ENCODE measurements at places on chromosomes 13 and 19. TPM values are rescaled to one million over a fixed set of nuclear protein-coding genes. Genes with fewer than 3 reads are reported as not detected.

The GPR12 gene
- total RNA-seq = 0.15 TPM

The ANKLE1 gene
- 0.12 TPM for total RNA-seq

The GPR4 gene
- total RNA-seq = 4.8 TPM

The SIGLEC8 gene
- 0.15 TPM for total RNA-seq

The KISS1R gene
- total RNA-seq = not detected

DNA sequence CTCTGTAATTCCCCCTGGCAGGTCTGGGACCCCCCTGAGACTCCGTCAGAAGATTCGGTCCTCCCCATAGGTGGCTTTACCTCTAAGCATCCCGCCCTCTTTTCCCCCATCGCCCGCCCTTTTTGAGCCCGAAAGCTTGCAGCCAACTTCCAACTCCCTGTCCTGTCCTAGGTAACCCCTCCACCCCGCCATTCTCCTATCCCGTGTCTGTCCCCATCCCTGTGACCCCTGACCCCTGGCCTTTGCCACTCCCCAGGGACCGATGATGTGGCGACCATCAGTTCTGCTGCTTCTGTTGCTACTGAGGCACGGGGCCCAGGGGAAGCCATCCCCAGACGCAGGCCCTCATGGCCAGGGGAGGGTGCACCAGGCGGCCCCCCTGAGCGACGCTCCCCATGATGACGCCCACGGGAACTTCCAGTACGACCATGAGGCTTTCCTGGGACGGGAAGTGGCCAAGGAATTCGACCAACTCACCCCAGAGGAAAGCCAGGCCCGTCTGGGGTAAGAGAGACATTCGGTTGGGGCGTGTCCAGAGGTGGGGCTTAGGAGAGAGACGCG, 488 bp downstream of the RCN3 start:
- peak; percentile 40 for DNase-seq

DNA sequence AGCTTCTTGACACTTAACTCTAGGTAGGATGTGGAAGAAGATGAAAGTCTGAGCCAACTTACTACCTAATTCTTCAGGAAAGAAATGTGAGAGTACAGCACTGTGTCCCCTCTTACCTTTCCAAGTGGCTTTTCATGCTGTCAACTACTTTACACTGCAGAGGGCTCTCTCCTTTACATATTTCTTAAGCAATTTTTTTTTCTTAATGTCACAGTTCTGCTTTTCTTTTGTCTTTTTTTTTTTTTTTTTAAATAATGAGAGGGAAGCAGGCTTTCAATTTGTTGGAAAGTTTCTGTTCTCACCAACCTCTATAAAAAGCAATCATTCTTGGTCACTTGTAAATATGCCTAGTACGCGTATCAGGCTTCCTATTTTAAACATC, 212.7 kb upstream of the MIR17HG start:
- DNase-seq = no peak

DNA sequence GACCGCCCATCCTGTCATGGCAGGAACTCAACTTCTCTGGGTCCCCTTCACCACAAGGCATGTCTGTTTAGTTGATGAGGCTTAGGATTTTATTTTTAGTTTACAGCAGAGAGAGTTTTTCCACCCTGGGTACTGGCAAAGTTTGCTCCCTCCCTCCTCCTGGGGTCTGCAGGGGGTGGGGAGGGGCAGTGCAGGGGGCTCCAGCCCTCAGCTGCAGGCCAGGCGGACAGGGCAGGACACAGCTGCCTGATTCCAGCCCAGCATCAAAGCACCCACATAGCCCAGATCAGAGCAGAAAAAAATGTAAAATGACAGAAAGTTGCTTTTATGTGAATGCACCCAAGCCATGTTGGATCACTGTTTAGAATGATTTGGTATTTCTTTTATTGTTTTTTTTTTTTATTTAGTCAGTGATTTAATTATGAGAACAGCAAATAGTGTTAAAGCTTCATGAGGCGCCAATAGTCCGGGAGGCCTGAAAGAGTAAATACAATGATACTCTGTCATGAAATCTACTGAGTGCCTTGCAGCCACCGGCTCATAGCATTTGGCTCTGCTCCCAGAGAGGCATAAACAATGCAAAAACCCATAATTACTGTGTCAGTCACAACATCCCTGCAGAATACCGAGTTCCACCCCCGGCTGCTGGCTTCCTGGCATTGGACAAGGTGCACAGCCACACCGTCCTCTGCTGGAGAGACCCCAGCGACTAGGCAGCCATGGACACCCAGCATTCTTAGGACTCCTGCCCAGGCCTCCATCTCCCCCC, 923.5 kb downstream of the UQCRFS1 start:
- no peak for DNase-seq

- peak; percentile 11 for DNase-seq
These were observed 787 bp downstream of the ZNF580 start for GRCh38 chr19:55641426-55642152.

- DNase-seq = peak; percentile 94
These were observed 7.5 kb downstream of the EMP3 start for GRCh38 chr19:48332662-48333466.

DNA sequence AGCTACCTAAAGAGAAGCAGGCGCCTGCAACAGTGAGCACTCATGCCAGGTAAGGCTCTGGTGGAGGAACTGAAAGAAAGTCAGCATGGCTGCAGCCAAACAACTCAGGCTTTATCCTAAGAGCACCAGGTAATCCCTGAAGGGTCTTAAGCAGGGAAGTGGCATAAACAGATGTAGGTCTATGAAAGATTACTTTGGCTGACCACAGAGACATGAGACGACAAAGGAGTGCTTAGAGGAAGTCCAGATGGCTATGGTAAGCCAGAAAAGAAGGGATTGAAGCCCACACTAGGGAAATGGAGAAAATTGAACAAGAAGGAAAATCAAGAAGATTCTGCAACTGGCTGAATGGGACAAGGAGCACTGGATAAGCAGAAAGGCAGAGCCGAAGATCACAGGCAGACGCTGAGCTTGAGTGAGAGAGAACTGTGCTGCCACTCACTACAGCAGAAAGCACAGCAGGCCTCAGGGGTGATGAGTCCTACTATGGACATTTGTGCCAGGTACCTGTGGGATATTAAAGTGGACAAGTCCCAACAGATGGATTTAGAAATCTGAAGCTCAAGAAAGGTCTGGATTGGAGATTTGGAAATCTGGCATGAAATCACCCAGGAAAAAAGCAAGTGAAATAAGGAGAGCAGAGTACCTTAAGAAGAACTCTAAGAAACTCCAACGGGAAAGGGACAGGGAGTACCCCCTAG, 4.2 kb downstream of the RCBTB1 start:
- DNase-seq = no peak

DNA sequence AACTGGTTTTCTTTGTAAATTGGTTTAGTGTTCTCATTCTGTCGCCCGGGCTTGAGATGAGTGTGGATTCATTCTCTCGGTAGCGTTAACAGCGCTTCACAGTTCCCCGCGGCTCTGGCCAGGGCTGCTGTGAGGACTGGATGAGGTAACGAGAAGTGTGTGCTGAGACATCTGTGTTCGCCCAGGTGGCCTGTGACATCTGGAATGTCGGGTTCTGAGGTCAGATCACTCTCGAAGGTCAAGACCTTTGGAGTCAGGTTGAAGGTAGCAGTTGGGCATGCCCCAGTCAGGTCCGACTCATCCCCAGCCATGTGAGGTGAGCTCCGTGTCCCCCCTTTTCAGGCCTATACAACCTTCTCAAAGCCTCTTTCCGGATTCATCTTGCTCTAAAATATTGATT, 13.4 kb upstream of the TUBGCP3 start:
- DNase-seq = no peak

DNA sequence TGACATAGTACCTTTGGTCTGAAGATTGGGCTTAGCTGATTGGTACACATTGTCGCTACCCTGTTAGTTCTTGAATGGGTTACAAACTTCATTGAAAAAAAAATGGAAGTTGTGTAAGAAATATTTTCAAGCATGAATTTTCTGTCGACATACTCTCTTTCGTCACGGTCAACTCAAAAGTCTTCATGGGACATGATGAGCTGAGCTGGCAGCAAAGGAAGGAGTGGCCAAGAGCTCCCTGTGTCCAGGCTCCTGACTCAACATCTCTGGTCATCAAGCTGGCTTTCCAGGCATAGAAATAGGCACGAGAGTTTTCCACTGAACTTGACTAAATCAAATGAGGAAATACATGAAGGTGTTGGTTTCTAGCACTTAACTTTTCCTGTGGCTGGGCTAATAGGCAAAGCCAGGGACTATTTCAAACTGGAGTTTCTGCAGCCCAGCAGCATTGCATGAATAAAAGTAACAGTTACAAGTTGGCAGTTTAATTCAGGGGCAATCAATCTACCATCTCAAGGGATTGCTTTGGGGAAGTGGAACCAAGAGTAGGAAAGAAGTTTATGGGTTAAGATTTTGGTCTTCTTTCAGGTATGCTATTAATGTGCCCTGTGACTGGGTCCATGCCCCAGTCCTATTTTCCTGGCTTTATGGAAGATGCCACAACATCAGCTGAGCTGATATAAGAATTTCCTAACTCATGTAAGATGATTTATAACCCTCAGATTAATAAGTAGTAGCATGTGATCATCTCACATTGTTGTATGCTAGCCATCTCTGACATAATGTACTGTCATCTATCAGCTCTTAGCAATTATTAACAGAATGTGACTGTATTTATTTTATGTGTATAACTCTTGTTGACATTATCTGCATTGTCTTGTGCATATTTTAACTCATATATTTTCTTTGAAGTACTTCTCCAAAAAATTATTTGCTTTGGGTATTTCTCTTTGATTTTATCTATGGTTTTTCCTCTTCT, 385.8 kb downstream of the DLEU7 start:
- DNase-seq = no peak

GRCh38 chr13:50609011-50609410, 234.5 kb downstream of the DLEU7 start:
- DNase-seq = no peak

- DNase-seq = no peak
These were observed 72.3 kb downstream of the KCTD12 start for GRCh38 chr13:76813891-76814290.

DNA sequence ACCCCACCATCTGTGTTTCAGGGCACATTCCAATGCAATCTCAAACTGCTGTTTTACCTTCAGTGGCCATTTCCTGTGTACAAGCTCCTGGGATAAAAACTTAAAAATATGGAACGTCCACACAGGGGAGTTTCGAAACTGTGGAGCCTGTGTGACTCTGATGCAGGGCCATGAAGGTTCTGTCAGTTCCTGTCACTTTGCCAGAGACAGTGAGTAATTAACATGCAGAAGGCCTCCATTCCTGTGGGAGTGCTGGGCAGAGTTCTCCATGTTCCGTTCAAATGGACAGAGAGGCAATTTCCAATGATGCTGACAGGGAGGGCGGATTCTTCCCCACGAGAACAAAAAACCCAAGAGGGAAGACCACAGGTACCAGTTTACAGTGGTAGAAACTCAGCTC, 24.4 kb downstream of the WDR88 start:
- no peak for DNase-seq

DNA sequence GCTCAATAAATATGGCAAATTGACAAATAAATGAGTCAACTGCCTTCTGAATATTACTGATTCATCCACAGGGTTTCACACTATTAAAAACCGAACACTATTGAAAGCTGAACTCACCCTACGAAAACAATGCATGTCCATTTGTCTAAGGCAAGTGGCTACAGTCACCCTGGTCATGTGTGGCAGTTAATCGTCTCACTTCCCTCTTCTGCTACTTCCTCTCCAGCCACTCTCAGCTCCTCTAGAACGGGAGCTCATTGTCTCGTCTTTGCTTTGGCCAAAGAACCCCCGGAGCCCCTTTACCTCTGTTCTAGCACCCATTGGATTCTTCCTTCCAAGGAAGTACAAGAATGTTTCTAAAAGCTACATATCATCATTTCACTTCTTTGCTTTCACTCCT, 74.4 kb upstream of the ZNF599 start:
- DNase-seq = no peak

DNA sequence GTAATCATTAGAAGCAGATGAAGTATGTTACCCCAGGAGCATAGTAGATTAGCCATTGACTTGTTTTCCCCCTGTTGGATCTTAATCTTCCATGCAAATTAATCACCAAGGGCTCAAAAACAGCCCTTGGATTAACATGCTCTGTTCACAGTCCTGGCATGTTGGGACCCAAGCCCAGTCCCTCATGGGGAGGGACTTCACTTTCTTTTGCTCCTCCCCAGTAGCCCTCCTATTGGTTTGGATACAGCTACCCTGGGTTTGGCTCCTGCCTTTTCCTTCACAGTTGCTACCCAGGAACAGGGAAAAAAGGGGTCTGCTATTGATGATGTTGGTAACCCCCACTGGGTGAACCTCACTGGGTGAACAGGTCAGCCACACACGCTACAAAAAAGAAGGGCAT, 16.9 kb upstream of the PARP4 start:
- DNase-seq = no peak

DNA sequence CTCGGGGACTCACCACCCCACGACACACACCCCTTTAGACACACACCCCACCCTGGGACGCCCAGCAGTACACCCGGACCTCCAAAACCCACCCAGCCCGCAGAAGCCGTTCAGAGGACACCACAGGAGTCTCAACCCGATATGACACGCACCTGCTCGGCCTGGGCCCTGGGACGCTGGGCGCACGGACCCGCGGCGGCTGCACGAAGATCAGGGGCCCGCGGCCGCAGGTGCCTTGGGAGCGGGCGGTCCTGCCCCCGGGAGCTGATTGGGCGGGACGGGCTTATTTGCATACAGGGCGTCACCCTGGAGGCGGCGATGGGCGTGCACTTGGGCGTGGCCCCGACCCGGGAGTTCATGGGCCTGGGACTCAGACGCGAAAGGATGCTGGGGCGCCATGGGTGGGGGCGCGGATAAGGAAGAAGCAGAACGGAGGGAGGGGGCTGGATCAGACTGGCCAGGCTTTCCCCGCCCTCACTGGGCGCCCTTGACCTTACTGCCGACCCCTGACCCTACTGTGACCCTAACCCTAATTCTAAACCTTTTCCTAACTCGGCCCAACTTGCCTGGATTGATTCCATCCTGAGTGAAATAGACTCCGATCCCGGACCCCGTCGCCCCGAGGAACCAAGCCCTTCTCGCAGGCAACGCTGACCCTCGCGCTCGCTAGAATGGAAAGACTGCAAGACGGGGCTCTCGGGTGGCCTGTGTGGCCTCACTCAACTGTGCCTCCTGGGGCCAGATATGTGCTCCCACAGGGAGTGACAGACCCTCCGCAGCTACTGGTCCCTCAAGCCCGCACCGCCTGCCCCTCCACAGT, at the start of gene MEF2B:
MEF2B (minus strand) TSS at position 211 of the 820 bp plus-strand sequence. CDS start 19,528 bp downstream, outside the sequence.
- peak; percentile 84 for DNase-seq

- no peak for DNase-seq
These were observed 48.3 kb upstream of the ATP11A start for GRCh38 chr13:112641456-112642089.

DNA sequence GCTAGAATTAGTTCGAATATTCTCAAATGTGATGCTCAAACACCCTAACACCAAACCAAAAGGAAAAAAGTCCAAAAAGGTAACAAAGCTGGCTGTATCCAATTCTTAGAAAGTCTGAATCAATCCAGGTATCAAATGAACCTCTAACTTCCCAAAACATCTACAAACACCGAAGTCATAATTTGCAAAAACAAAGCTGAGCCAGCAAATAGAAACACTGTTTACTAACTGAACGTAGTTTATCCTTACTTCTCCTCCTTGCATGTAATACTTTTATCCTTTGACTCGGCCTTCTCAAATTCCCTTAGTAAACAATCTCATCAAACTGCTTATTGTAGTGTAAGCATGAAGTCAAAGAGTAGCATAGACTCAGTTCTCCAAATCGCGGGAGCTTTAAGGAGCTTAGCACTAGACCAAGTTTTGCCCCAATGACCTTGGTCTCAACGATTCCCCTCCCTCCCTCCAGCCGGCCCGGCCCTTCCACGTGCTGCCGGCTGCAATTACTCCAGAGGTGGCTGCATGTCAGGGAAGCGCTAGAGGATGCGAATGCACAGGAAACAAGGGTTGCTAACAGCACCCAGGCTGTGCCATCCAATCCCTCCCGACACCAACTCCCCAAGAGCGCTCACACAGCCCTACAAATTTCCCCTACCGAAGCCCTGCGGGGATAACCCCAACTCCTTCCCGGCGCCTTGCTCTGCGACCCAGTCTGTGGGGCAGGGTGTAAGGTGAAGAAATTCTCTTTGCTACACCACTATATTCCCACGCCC, 693 bp downstream of the XPO4 start:
- DNase-seq = peak; percentile 53

Measured in left ventricle myocardium superior (tissue), 1 donor.